ENCODE measurements at places on chromosomes 5 and 9.

DNA sequence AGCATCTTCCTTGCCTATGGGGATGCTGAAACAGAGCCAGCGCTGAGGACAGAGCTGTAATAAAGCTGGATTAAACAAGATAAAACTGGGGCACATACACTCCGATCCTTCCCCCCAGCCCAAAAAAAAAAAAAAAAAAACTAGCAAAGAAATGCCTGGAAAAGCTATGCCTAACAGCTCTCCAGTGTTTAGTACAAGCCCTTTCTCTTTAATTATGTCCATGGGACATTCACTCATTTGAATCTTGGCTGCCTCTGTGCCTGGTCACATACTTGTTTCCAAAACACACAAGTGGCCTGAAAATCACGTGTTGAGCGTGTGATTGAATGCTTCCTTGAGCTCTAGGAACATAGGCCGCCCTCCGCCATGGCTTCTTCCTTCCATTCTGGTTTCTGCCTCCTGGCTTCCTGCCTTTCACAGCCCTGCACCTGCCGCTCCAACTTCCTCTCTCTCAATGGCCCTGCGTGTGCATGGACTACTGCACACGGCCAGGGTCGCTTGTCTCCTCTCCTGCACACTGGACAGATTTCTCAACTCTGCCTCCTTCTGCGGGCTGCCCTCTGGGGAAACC is 111.0 kb upstream of the RETREG1 start:
- DNase-seq: no peak

- DNase-seq: no peak
These were observed 3.6 kb downstream of the FBXO38 start for GRCh38 chr5:148387325-148387724.

GRCh38 chr9:17490110-17490509 is 88.8 kb upstream of the SH3GL2 start:
- DNase-seq: no peak

DNA sequence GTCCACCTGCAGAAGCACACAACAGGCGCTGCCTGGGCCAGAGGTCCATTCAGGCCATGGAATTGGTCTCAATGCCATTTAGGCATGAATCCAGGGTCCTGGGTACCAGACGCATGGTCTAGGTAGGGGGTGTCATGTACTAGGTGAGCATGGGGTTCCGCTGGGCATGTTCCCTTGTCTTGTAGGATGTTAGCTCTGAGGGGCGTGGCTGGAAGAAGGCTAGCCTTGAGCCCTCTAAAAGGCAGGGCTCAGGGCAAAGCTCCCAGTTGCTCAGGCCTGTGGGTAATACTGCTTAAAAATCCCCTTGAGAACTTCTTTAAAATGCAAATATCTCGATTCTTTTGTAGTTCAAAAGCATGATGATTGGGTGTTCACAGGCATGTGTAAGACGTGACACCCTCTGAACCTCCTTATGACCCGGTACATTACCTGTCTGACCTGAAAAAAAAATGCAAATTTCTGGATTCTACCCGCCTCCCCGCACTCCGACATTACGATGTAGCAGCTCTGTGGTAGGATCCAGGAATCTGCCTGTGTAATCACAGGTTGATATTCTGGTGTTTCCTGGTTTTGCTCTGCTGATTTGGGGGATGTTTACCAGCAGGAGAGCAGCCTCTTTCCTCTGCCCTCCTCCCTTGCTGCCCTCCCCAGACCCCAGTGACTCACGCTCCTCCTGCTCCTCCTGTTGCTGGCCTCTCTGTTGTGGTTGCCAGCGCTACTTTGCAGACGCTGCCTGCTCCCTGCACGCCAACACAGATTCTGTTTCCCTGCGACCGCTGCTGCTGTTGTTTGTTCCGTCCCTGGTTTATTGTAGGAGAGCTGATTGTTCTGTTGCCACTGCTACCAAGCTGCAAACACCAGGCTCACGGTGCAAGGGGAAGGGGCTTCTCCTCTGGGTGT is 5.7 kb downstream of the TMC1 start:
- DNase-seq: peak; percentile 84

- DNase-seq: no peak
These were observed 4.2 kb downstream of the SGCD start for GRCh38 chr5:156331181-156331580.

DNA sequence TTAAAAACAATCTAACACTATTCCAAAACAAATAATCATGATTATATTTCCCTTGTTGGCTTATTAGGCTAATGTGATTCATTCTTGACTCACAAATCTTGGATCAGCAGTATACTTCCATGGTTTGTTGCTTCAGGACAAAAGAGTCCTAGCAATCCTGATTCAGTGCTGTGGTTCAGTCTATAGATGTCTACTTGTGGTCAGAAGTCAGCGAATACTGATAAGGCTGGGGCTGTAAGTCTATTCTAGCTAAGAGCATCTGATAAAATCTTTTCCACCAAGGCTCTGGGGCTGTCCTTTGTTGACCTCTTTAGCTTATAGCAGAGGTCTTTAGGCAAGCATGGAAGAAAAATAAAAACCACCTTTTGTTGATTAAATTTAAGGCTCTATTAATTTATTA is 4.4 kb upstream of the SMIM3 start:
- peak; percentile 48 for DNase-seq
